Left ventricle myocardium inferior (tissue), 1 donor: ENCODE measurements at places on chromosomes 5 and 9. TPM values are rescaled to one million over a fixed set of nuclear protein-coding genes. Genes with fewer than 3 reads are reported as not detected.

DNA sequence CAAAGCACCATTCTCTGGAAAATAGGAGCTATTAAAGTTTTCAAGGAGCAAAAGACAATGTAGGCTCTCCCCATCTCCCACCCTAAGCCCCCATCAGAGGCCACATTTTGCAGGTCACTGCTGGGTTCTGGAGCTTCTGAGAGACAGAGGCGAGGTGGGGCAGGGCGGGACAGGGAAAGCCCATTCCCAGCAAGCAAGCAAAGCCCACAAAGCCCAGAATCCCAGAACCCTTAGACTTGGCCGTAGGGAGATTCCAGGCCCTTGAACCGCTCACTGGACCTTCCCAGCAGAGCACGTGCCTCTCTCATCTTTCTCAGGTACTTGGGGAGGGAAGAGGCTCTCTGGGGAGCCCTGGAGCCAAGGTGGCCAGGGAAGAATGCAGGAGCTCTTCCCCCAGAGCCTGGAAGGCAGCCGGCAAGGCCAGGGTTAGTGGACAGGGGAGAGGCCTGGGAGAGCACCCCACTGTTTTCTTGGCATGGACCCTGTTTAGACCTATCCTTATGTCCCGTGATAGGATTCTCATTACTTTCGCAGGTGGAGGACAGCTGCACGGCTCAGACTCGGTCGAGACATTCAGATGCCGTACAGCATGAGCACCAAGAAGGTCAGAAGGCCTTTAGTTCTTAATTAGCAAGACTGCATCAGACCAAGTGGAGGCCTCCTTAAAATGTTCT is 52.4 kb downstream of the ZNF354C start:
- H3K4me3 ChIP-seq = no peak overlapping the region
- H3K4me1 ChIP-seq = no peaks in the 10 kb centered on the region
- H3K27me3 ChIP-seq = no peaks in the 10 kb centered on the region
- no peak for DNase-seq

DNA sequence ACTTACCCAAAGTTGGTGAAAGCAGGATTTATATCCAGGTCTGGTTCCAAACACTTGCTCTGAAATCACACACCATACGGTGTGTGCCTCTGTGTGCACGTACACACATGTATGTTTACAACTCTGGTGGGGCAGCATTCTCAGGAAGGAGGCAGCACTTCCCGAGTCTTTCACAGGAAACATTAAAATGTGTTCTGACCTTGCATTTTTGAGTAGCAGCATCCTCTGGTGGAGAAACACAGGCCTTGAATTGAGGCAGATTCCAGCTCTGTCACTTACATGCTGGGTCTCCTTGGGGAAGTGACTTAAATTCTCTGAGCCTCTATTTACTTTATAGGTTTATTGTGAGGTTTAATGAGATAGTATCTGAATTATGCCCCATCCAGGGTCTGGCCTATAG is 126.4 kb downstream of the RGS3 start:
- H3K36me3 ChIP-seq = peaks cover 14% of the 10 kb centered on the region
- H3K4me1 ChIP-seq = peaks cover 97% of the 10 kb centered on the region
- H3K27ac ChIP-seq = peak overlapping the region; percentile 94
- H3K27me3 ChIP-seq = no peaks in the 10 kb centered on the region
- no peak for DNase-seq
- H3K4me3 ChIP-seq = peak overlapping the region; percentile 33

DNA sequence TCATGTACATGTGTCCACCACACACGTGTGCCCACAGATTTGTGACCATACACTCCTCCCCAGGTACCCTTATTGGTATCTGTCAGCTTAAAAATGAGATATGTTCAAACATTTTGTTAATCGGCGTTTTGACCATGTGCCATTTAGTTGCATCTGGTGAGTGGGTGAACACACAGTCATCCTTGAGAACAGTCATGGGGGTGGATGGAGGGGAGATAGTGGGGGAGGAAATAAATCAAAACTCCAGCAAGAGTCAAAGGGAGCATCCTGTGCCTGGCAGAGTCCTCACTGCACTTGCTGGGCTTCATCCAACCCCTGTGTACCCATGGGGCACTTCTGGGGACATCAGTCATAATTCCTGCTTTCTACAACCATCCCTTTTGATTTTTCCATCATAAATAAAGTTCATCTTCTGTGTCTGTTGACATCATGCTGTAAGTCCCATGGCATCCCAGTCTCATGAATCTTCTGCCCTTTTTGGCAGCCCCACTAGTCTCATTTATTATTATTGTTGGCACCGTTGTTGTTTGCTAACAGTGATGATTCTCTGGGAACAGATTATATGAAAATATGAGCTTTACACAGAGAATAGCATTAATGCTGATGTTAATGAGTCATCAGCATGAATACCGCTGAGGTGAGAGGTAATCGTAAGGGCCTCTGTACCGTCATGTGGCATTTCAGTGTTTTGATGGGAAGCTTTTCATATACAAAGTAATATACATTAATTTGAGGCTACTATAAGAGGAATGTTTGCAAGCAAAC is 24.4 kb upstream of the CLK4 start:
- H3K4me3 ChIP-seq = no peak overlapping the region
- H3K27ac ChIP-seq = no peak overlapping the region
- no peak for DNase-seq
- H3K27me3 ChIP-seq = no peaks in the 10 kb centered on the region
- H3K4me1 ChIP-seq = no peaks in the 10 kb centered on the region
- no peaks in the 10 kb centered on the region for H3K36me3 ChIP-seq

DNA sequence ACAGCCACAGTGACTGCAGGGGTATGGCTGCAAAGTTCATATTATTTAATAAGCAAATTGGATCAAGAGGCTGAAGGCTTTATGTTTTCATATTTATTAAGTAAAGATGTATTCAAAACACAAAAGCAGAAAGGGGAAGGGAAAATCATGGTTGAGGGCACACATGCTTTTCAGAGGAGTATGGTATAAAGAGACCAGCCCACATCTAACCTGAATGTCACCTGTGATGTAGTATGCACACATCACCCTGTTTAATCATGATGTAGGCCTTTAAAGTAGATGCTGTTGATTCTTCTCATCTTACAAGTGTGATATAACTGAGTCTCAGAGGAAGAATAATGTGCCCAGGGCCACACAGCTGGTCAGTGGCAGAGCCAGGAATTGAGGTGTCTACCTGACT is 211.8 kb downstream of the DCP2 start:
- H3K4me3 ChIP-seq = no peak overlapping the region
- peaks cover 3% of the 10 kb centered on the region for H3K36me3 ChIP-seq
- DNase-seq = no peak

- no peaks in the 10 kb centered on the region for H3K4me1 ChIP-seq
- no peak overlapping the region for H3K27ac ChIP-seq
- H3K4me3 ChIP-seq = no peak overlapping the region
Measured at GRCh38 chr5:157607371-157608161, 32.0 kb upstream of the ADAM19 start.

DNA sequence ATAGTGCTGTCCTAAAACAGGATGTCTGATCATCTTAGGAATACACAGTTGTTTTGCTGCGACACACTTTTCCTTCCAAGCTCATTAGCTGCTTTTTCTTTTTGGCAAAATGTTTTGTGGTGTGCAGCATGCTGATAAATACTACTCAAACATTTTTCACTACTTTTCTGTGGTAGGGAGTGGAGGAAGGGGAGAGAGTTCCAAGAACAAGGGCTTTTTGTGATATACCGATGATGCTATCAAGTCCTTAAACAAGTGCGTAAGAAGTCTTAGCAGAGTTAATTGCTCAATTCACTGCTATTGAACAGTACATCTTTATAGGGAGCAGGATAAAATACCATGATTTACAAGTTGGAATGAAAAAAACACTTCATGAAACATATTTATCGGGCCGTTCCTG is 23.6 kb upstream of the TEK start:
- no peak for DNase-seq
- no peak overlapping the region for H3K27ac ChIP-seq
- no peak overlapping the region for H3K4me3 ChIP-seq
- H3K4me1 ChIP-seq = no peaks in the 10 kb centered on the region

GRCh38 chr9:89661956-89662717 is 57.3 kb downstream of the GADD45G start:
- H3K27me3 ChIP-seq = no peaks in the 10 kb centered on the region
- H3K4me3 ChIP-seq = peak overlapping the region; percentile 56
- no peaks in the 10 kb centered on the region for H3K36me3 ChIP-seq
- H3K27ac ChIP-seq = peak overlapping the region; percentile 92

- no peak for DNase-seq
- no peaks in the 10 kb centered on the region for H3K4me1 ChIP-seq
- no peak overlapping the region for H3K27ac ChIP-seq
- H3K36me3 ChIP-seq = no peaks in the 10 kb centered on the region
- no peak overlapping the region for H3K4me3 ChIP-seq
- H3K27me3 ChIP-seq = peaks cover 47% of the 10 kb centered on the region
Measured at GRCh38 chr9:91915524-91916263, 34.3 kb downstream of the ROR2 start.

- no peak for DNase-seq
- H3K36me3 ChIP-seq = no peaks in the 10 kb centered on the region
- no peaks in the 10 kb centered on the region for H3K27me3 ChIP-seq
Measured at GRCh38 chr9:16429671-16430070, 440.8 kb downstream of the BNC2 start.

- H3K4me3 ChIP-seq = no peak overlapping the region
- no peaks in the 10 kb centered on the region for H3K27me3 ChIP-seq
- H3K4me1 ChIP-seq = peaks cover 10% of the 10 kb centered on the region
- H3K36me3 ChIP-seq = peaks cover 87% of the 10 kb centered on the region
- no peak for DNase-seq
- H3K27ac ChIP-seq = no peak overlapping the region
Measured at GRCh38 chr9:4704129-4704528, 24.8 kb downstream of the CDC37L1 start.

DNA sequence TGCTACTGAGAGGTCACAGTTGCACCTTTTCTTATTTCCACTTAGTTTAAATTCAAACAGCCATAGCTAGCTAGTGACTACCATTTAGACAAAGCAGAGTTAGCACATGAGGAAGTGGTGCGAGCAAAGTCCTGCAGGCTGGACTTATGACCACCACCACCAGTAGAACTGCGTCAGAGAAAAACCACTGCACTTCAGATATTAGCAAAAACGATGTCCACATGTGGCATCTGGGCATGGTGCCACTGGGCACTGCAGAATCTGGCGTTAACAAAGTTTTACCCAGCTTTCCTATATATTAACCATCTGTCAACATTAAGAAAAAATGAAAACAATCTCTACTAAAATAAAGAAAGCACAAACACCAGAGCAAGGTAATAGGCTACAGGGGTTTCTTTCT is 80.1 kb downstream of the SPTLC1 start:
- no peak overlapping the region for H3K4me3 ChIP-seq
- peak overlapping the region; percentile 50 for H3K27ac ChIP-seq
- H3K36me3 ChIP-seq = peaks cover 62% of the 10 kb centered on the region
- no peak for DNase-seq
- peaks cover 8% of the 10 kb centered on the region for H3K4me1 ChIP-seq

DNA sequence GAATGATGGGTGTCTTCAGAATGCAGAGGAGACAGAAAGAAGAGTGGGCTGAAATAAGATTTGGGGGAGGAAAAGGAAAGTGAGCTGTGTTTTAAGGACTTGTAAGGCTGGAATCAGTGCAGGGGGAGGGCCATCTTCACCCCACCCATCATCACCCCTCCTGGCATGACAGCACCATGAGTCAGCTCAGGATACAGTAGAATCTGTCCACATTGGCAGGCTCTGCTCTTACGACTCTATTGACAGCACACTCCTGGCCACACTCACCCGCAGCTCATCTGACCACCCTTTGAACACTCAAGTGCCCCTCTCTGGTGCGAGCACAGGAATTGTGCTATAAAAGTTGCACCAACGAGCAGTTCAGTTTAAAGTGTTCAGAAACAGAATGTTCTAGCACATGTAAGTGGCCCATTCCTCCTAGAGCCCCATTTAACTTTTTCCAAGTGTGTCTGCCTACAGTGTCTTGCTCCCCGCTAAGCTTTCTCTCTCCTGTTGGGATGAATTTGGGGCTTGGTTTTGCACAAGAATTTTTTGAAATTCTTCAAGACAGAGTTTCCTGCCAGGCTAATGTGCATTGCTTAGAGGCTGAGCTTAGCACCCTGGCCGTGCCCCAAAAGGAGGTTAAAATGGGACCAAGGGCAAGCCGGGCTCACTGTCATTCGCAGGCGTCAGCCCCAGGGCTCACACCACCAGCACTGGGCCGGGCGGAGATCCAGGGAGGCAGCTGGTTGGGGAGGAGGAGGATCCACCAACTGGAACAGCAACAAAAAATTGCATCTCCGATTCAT is 12.0 kb downstream of the ADRA1B start:
- DNase-seq = peak; percentile 68
- peaks cover 16% of the 10 kb centered on the region for H3K4me1 ChIP-seq

Gene MTAP
- total RNA-seq = 25.3 TPM

Gene LHFPL2
- total RNA-seq = 5.0 TPM

Gene LCN2
- not detected for total RNA-seq

Gene NIPBL
- total RNA-seq = 39.2 TPM

Gene ACTBL2
- not detected for total RNA-seq

Gene PRUNE2
- 3.1 TPM for total RNA-seq
